Ascending aorta (tissue), 2 donors: ENCODE measurements at places on chromosomes 16 and 17. TPM values are rescaled to one million over a fixed set of nuclear protein-coding genes. Genes with fewer than 3 reads are reported as not detected.

The ACSM3 gene
- total RNA-seq, result not detected

DNA sequence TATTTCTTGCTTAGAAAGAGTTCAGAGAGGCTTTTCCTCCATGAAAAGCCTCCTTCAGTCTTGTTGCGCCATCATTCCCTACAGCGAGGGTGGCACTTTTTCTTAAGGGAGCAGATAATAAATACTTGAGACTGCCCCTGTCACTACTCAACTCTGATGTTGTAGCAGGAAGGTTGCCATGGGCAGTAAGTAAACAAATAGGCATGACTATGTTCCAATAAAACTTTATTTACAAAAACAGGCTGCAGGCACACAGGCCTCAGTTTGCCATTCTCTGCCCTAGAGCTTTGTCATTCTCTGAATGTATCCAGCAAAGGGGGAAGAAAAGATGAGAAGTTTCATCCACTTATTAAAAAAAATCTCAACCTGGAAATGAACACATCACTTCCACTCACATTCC, 60.4 kb downstream of the MYOCD start:
- no peak overlapping the region for H3K4me3 ChIP-seq
- peaks cover 24% of the 10 kb centered on the region for H3K4me1 ChIP-seq
- no peak for DNase-seq
- H3K36me3 ChIP-seq, result no peaks in the 10 kb centered on the region

DNA sequence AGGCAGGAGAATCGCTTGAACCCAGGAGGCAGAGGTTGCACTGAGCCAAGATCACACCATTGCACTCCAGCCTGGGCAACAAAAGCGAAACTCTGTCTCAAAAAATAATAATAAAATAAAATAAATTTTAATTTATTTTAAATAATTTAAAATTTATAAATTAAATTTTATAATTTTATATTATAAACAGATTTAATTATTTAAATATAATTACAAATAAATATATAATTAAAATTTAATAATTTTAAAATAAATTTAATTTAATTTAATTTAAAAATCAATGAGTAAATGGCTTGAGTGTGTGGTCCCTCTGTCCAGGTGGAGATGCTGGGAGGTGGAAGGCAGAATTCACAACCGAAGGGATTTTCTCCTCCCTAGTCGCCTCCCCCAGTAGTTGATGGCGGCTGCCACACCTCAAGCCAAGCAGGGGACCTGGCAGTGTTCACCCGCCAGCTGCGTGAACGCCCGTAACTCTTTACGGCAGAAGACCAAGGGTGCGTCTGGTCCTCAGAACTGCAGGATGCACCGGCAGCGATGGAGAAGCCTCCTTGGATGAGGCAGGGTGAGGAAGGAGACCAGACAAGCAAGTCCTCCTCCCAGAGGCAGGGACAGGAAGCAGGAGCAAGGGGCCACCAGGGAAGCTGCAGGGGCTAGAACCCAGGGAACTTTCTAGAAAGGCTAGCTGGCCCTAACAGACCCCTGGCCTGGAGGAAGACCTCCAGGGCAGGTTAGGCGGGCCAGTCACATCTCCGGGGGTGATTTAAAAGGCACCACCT, 22.9 kb upstream of the KRT17 start:
- peaks cover 7% of the 10 kb centered on the region for H3K4me1 ChIP-seq
- no peaks in the 10 kb centered on the region for H3K36me3 ChIP-seq
- H3K4me3 ChIP-seq, result no peak overlapping the region
- DNase-seq, result no peak
- no peak overlapping the region for H3K27ac ChIP-seq

GRCh38 chr16:16850274-16850673, 471.3 kb downstream of the NPIPA7 start:
- H3K4me1 ChIP-seq, result no peaks in the 10 kb centered on the region
- no peaks in the 10 kb centered on the region for H3K27me3 ChIP-seq
- no peak for DNase-seq
- H3K27ac ChIP-seq, result no peak overlapping the region
- H3K36me3 ChIP-seq, result no peaks in the 10 kb centered on the region

- H3K36me3 ChIP-seq, result no peaks in the 10 kb centered on the region
- H3K27ac ChIP-seq, result no peak overlapping the region
- H3K27me3 ChIP-seq, result no peaks in the 10 kb centered on the region
- no peak overlapping the region for H3K4me3 ChIP-seq
Observed at GRCh38 chr17:51422634-51423033, 162.3 kb downstream of the UTP18 start.

GRCh38 chr16:66576296-66576695, 3.0 kb upstream of the CMTM2 start:
- peaks cover 6% of the 10 kb centered on the region for H3K4me1 ChIP-seq
- DNase-seq, result no peak
- H3K27ac ChIP-seq, result no peak overlapping the region
- H3K27me3 ChIP-seq, result no peaks in the 10 kb centered on the region
- no peak overlapping the region for H3K4me3 ChIP-seq
- H3K36me3 ChIP-seq, result no peaks in the 10 kb centered on the region

DNA sequence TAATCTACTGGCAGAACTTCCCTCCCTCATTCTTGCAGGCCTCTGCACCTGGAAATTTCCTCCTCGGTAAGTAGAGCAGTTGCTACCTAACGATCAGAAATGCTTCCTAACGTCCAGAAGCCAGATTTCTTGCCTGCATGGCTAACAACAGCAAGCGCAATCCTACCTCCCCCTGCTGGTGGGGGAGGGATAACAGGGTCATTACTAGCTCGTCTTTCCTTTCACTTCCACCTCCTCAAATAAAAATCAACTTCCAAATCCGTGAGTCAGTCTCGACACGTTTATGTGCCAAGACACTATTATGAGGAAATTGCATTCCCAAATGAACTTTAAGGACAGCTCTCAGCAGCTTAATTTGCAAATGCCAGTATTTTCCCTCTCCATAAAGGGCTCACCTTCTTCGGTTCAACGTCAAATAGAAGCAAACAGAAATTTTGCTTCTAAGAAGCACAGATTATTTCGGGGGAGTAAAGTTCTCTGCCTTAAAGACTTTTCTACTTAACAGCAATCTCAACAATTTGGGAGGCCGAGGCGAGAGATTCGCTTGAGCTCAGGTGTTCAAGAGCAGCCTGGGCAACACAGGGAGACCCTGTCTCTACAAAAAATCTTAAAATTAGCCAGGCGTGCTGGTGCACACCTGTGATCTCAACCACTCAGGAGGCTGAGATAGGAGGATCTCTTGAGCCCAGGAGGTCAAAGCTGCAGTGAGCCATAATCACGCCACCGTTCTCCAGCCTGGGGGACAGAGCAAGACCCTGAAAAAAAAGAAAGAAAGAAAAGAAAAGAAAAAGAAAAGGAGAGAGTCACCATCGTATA, 188.6 kb upstream of the PSMD7 start:
- H3K4me1 ChIP-seq, result no peaks in the 10 kb centered on the region
- H3K27ac ChIP-seq, result no peak overlapping the region
- no peak overlapping the region for H3K4me3 ChIP-seq
- H3K27me3 ChIP-seq, result no peaks in the 10 kb centered on the region
- no peak for DNase-seq
